AML-193 (cell line): ENCODE measurements at places on chromosomes 4 and X.

DNA sequence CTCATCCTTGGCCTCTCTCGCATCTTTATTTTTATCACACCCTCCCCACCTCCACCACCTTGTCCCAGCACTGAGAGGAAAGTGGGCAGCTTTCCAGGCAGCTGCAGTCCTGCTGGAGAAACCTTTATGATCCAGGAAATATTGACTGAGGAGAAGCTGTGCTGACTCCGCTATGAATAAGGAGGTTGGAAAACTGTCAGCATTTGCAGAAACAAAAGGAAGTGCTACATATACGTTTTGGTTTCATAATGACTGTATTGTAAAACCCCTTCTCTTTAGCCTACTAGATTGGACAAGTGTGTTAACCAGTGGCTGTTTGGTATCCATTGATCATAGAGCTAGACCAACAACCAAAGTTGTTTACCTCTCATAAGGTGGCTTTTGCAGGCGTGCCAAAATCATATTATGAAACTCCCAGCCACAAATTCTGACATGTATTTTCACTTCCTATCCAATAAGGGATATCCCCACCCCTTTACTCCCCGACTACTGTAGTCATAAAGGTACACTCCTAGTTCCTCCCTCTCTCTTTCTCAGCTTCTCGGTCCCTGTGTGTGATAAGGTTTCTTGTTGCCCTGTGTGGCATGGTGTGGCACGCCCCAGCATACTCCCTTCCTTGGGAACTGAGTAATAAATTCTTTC is 88.4 kb downstream of the GPR143 start:
- DNase-seq = no peak

- no peak for DNase-seq
Observed at GRCh38 chr4:110472583-110473329, 3.2 kb upstream of the ENPEP start.

DNA sequence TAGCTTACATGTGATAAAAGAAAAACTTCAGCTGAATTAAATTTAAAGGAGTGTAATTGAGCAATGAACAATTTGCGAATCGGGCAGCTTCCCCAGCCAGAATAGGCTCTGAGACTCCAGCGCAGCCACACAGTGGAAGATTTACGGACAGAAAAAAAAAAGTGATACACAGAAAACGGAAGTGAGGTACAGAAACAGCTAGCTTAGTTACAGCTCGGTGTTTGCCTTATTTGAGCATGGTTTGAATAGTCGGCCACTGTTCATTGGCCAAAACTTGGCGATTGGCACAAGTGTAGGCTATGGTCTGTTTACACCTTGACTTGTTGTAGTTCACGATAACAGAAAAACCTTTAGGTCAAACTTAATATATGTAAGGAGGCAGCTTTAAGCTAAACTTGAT is 16.7 kb upstream of the SUPT20HL1 start:
- no peak for DNase-seq

DNA sequence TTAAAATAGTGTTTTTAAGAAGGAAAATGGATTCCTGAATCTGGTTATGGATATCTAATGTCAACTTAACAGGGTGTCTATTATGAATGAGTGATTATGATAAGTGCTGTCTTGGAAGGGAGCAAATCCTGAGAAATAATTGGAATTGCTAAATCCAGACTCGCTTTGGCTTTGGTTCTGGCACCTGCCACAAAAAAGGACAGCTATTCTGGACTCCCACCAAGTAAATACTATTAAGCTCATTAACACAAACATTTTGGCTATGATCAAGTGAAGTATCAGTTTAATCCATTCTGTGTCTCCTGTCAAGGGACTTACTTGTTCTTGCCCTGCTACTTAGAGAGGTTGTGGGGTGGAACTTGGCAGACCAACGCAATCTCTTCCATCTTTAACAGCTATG is 403.7 kb downstream of the CENPC start:
- DNase-seq = no peak

GRCh38 chr4:15894921-15895916 is 43.3 kb downstream of the FGFBP1 start:
- no peak for DNase-seq

DNA sequence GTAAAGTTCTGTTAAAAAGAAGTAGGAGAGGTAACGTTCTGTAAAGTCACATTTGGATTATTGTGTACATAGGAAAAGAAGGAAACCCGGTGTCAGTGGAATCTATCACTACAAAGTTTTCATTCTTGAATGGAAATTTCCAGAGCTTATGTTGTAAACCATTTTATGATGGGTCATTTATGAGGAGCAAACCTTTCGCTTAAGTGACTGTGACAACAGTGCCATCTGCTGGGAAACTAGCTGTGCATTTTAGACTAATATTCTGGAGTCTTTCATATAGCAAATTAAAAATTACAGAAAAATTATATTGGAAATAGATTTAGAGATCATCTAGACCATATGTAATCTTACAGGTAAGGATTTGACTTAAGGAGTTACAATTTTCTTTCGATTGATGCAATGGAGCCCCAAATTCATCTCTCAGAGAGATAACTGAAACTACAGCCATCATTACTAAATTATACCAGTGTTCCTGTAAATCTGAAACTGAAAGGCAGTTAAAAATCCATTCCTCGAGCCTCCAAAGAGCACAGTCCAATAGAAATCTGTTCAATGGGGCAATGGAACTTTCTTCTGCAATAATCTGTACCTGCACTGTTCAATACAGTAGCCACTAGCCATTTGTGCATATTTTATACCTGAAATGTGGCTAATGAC is 26.9 kb downstream of the ASB9 start:
- peak; percentile 8 for DNase-seq

DNA sequence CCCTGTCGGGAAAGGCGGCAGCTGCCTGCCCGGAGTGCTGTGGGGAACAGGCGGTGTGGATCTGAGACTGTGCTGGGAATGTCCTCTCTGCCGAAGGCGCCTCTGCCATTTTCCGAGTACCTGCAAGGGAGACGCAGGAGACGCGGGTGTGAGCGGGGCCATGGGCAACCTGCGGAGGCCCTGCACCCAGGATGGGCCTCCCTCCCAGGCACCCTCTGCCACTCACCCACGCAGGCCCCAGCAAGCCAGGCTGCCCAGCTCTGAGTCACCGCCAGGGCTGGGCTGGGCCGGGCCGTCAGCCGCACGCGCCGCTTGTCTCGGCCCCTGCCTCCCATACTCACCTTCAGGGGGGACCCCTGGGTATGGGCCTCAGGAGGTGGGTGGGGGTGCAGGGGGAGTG is 3.5 kb upstream of the FGFR3 start:
- DNase-seq = no peak

GRCh38 chrX:47278691-47279090 is 45.9 kb downstream of the USP11 start:
- no peak for DNase-seq

- no peak for DNase-seq
Observed at GRCh38 chrX:51697397-51697796, 12.9 kb upstream of the CENPVL1 start.

GRCh38 chrX:3154386-3154975 is 113.2 kb downstream of the ARSF start:
- no peak for DNase-seq

- peak; percentile 59 for DNase-seq
Observed at GRCh38 chrX:30713061-30713525, 59.9 kb downstream of the GK start.

GRCh38 chrX:130295519-130296296 is 27.0 kb upstream of the ZNF280C start:
- DNase-seq = no peak

GRCh38 chrX:39162322-39162735 is 361.1 kb downstream of the MID1IP1 start:
- no peak for DNase-seq

GRCh38 chr4:115424852-115425251 is 311.4 kb upstream of the NDST4 start:
- DNase-seq = no peak

DNA sequence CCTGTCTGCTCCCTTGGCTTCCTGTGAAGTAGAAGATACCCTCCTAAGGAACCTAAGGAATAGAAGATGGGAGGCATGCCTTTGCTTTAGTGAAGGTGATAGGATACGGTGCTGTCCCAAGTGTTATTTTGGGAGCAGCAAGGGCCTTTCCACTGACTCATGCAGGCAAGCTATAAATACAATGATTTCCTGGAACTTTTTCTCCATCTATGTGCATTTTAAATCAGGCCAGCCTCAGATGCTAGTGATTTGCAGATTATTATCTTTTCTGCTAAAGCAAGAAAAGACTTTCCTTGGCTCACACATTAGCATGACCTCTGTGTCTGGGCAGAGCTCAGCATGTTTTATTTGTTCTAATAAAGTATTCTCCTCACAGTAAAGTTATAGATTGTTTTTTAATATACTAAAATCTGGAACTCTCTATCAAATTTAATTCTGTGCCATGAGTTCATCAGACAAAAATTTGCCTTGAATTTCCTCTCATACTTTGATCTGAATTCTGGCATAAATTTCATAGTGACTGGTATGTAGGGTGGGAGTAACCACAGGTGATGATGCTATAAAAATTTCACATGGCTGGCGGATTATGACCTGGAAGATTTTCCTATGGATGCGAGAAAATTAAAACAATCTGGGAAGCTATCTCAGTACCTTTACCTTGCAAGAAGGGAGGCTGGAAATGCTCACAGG is 131.7 kb downstream of the REPS2 start:
- no peak for DNase-seq

DNA sequence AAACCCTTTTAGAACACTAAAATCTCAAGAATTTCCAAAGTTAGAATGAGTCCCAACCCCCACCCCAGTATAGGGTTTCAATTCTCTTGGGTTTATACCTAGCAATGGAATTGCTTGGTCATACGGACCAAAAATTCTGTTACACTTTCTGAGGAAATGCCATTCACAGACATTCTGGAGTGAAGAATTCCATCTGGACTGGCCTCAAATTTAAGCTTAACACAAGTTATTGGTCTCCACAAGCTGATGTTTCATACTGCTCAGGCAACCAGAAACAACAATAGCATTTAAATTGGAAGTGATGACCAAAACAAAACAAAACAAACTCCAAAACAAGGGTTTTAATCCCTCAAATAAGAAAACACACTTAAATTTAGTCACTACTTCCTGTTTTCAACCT is 51.1 kb downstream of the GPC4 start:
- DNase-seq = no peak
